ENCODE measurements at places on chromosomes 16 and 17. TPM values are rescaled to one million over a fixed set of nuclear protein-coding genes. Genes with fewer than 3 reads are reported as not detected.
A peak's percentile ranks its signal among the peaks of the same experiment; 100 is the strongest.

DNA sequence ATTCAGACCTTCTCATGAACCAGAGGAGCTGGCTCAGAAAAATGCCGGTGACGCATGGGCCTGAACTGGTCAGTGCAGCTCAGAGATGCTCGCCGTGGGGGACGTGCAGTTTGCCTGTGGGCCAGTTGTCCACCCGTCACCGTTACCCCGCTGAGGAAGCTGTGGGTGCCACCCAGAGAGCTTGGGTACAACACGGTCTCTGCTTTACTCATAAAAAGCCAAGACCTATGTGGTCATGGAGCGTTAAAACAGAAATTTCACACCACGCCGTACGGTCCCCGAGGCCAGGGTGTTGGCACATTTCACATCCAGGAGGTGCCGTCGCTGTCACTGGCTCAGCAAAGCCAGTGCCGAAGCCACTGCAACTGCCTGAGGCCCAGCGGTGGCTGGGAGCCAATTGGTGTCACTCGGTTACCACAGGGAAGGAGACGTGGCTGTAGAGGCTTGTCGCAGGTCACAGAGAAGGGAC lies 120.9 kb downstream of the METRNL start:
- peak; percentile 38 for DNase-seq

DNA sequence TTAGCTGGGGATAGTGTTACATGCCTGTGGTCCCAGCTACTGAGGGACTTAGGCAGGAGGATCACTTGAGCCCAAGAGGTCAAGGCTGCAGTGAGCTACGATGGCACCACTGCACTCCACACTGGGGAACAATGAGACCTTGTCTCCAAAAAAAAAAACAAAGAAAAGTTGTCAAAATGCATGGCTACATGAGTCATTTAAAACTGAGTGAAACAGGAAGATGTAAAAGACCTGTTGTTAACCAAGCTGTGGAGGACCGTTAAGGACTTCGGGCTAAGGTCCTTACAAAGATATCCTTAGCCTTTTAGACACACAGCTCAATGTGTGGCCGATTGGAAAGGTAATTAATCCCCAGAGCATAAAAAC lies 25.1 kb downstream of the ZP2 start:
- no peak for DNase-seq

DNA sequence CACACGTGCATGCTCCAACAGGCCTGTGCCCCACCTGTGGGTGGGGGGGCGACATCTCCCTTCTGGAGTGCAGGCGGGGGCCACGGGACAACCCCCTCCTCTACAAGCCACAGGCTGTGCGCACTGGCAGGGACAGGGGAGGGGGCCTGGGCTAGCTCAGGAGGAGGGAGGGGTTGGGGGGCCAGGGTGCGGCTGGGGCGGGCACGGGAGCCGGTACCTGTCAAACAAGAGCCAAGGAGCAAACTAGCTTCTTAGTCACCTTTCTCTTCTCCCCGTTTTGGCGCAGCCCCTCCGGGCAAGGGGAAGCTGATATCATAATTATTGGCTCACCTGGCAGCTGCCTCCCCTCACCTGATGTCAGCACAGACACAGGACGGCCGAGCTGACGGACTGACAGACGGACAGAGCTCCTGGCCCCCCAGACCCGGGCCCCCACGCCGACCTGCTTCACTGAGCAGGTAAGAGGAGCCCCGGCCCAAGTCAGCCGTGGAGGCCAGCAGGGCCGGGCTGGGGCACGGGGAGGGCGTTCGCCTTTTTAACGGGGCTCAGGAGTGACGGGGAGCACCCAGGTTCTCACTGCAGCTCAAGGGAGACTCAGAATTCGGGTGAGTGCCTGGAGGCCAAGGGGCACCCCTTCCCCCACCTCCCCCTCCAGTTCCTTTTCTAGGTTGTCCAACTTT lies at the start of gene FOXN1:
Gene FOXN1, plus strand, starts transcription at position 363 of the 680 bp plus-strand sequence. CDS start 17,622 bp downstream, outside the sequence.
- DNase-seq: no peak

GRCh38 chr17:41957031-41957868 lies 9.3 kb upstream of the CNP start:
- no peak for DNase-seq

The TBC1D3G gene
- not detected for total RNA-seq

The ZPBP2 gene
- total RNA-seq: not detected

The C17orf113 gene
- 0.18 TPM for total RNA-seq

The MPDU1 gene
- total RNA-seq: 166 TPM

The KRT26 gene
- not detected for total RNA-seq
